Fibroblast of gingiva (primary cell): ENCODE measurements at places on chromosomes 7 and 10.

DNA sequence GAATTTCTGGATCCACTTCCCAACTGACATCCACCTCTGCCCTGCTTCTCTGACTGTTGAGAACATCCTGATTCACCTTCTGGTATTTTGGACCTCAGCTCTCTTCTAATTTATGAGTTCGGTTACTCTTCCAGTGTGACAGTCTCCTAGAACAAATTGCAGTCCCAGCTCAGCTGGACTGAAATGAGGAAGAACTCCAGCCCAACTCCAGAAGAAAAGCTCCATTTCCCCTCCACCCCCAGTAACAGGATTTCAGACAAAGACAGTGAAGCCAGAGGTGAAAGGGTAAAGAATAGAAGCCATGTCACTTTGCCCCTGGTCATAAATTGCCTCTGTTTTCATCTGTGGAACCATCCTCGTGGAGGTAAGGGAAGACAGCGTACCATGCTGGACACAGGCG, 26.2 kb upstream of the INHBA start:
- no peak for DNase-seq

DNA sequence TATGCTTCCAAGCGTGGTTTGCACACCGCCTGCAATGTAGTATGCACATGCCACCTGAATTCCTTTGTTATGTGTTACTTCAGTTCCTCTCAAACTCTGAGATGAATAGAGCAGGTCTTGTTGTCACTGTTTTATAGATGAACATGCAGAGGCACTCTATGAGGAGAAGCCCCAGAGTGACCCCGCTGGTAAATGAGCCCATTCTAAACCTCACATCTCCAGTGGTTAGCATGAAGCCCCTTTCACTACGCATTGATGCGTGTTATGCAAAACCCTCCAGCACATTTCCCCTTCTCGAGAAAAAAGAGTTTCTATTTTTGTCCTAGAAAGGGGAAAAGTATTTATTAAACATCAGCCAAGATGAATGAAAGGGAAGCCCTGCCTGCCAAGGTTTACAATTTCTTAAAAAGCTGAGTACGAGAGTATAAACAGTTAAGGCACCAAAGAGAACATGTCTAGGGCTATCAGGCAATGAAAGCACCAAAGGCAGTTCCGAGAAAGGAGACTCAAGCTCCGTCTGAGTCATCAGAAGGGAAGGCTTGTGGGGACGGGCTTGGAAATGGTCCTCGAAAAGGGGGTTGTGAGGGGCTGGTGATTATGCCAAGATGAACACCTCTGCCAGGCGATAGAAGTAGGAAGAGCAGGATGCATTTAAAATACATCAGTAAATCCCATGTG, 58.7 kb upstream of the PFKP start:
- no peak for DNase-seq

GRCh38 chr10:26879744-26880143, 19.0 kb upstream of the ABI1 start:
- DNase-seq = no peak

DNA sequence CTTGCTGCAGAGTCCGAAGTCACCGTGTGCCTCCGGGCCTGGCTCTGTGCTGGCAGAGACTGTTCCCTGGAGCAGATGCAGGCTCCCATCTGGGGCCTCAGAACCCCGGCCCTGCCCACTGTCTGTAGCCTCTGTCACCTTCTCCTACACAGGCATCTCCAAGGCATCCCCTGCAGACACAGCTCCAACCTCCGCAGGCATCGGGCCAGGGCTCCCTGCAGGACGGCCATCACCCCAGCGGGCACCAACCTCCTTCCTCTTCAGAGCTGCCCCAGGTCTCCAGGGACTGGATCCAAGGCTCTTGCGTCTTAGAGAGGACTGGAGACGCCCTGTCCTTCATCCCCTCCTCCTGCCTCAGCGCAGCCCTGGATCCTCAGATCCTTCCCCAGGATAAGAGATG, 69.9 kb upstream of the MYL10 start:
- no peak for DNase-seq

- DNase-seq = no peak
Measured at GRCh38 chr10:34633374-34633773, 181.7 kb downstream of the PARD3 start.

DNA sequence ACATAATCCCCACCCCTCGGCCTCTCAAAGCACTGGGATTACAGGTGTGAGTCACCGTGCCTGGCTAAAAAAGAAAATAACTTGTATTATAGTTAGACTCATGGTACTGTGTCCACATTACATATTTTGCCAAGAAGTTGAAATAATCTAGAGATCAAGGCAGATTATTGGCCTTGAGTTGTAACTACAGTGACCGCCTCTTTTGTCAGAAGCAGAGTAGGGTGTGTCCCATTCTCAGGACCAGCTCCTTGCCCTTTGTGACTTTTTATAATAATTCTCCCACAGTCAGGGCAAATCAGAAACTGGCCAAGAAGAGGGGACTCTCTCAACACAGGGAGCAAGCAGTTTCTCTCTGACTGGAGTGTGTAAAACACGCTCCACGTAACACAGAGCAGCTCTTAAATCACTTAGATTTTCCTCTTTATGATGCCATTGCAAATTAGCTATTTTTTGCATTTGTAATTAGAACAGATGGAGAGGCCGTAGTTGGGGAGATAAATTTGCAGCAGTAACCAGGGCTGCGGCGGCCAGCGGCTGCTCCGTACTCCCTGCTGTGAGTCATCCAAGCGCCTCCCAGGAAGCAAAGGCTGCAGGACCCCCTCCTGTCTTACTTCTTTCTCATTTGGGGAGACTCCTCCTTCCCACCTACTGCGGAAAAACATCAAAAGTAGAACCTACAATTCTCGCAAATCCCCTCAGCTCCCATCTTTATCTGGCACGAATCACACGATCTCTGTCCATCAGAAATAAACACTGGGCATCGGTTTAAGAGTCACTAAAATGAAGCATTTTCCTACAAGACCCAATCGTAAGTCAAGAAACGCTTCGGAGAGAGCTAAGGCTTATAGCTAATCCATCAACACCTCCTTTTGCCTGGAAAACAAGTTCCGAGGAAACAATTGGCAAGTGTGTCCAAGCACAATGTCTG, 32.1 kb upstream of the MSRB2 start:
- DNase-seq = no peak

DNA sequence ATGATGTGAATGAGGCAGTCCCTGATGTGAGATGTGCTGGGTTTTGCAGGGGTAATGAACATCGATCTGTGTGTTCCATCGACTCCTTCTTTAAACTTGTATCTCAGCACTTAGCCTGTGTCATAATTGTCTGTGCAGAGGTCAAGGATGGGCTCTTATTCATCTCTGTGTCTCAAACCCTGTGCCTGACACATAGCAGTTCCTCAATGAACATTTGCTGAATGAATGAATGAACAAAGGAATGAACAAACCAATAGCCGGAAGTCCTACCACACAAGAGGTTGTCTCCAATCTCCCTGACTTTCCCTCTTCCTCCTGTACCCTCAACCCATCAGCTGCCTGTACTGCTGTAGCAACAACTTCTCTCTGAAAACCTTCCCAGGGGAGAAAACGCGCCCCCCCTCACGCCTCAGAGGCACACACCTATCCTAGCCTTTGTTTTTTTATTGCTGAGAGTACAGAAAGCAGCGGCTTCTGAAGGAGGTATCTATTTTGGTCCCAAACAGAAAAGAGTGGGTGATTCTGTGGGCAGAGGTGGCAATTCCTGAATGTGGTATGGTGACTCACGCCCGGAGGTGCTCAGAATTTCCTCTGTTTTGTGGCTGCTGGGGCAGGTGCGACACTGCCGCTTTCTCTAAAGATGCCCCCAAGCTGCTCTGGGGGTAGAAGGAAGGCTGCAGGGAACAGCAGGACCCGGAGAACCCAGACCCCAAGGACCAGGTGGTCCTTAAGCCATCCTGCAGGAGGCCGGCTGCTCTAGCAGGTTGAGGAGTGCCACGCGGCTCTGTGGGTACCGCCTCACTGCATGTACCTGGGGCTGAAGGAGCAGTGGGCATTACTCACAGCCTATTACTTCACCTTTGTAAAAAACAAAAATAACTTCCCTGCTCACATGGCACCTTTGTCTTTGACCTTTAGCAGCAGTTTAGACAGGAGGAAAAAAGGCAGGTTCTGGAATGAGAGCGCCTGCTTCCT, 9.6 kb downstream of the IL2RA start:
- no peak for DNase-seq

- peak; percentile 74 for DNase-seq
Measured at GRCh38 chr7:79692015-79692414, 238.5 kb upstream of the MAGI2 start.

DNA sequence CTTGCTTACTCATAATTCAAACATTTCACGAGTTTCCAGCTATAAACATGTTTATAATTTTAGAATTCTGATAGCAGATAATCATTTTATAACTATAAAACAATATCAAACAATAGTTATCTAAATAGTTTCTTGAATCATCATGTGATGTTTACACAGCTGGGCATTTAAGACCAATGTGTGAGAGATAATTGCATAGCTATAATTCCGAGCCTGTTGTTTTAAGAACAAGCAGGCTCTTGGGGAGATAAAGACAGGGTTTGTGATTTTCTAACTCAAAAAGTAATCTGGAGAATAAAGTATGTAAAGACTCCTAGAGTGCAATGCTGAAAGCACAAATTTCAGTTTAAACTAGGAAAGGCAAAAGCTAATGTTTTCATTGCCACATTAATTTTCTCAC, 331.2 kb downstream of the LRRTM3 start:
- no peak for DNase-seq

DNA sequence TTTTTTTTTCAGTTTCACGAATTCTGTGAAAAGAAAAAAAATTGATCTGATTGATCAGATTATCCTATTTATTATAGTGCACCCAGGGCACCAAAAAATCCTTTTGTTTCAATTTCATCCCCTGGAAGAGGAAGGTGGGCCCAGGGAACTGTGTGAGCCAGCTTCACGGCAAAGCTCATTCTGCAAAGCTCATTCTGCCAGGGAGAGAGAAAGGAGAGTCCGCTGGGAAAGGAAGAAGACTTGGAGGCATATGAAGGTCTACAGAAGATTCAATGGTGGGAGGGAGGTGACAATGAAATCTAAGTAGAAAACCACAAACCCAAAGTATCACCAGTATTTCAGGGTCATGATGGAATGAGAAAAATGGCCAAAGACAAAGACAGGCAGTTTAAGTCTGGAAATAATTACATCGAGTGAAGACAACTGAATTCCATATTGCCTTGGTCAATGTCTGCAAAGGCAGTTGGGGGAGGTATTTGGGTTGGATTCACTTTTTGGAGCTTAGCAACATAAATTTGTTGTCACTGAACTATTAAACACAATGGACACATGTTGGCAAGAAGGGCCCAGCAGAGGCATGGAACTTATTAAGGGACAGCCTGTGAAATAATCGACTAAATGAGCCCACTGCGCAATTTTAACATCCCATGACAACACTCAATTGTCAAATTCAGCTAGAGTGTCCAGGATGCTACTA, 587.8 kb upstream of the MKI67 start:
- DNase-seq = no peak

GRCh38 chr10:87640043-87640442, 19.6 kb upstream of the PAPSS2 start:
- DNase-seq = no peak

DNA sequence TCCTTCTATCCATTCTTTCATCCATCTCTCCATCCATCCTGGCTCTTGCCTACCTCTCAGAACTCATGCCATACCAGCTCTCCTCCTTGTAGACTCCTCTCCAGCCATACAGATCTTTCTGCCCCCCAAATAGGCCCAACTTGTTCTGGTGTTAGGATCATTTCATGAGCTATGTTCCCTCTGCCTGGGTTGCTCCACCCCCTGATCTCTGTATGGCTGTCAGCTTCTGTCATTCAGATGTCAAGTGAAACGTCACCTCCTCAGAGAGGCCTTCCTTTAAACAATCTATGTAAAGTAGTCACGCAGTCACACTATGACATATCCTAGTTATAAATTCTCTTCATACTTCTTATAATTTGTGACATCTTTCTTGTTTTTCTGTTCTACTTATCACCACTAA, 42.3 kb upstream of the PNLIPRP3 start:
- no peak for DNase-seq

- DNase-seq = no peak
Measured at GRCh38 chr7:89283302-89283701, 487.8 kb upstream of the TEX47 start.

- DNase-seq = peak; percentile 80
Measured at GRCh38 chr10:70673043-70673928, 980 bp downstream of the ADAMTS14 start.

DNA sequence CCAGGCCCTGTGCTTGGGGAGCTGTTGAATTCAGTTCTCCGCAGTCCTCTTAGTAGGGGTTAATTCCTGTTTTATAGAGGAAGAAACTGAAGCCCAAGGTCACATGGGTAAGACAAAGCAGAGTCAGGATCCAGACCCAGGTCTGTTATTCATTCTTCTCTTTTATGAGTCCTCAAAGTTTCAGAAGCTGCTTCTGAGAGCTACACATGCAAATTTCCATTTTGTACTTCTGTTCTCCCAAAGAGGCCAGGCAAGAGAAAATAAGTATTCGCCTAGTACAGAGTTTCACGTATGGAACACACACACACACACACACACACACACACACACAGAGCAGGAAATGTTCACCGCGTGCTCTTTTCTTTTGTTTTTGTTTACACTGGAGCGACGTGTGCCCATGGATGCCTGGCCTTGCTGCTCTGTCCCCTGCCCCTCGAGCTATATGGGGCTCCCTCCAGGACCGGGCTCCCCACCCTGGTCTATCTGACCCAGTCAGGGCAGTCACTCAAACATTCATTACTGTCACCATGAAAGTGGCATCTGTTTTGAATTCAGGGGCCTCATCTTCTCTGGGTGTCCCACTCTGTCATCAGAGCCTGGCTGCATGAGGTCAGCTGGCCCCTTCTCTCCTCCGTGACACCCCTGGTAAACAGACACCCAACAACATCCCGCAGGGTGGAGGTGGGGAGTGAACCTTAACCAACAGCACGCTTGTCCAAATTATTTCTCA, 84.4 kb downstream of the TNS3 start:
- no peak for DNase-seq

DNA sequence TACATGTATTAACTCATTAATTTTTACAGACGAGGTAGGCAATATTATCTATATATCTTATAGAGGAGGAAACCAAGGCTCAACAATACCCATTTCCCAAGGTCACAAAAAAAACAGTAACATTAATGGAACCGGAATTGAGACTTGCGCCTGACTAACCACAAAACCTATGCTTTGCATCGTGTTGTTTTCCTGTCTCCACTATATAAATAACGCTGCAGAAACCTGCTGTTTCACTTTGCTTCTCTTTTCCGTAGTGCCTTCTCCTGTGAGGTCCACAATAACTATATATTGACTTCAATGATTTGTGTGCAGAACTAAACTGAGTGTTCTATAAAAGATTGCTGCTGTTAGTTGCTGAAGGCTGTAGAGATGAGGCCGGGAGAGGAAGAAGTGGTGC, 97.7 kb upstream of the RPA3 start:
- DNase-seq = no peak

DNA sequence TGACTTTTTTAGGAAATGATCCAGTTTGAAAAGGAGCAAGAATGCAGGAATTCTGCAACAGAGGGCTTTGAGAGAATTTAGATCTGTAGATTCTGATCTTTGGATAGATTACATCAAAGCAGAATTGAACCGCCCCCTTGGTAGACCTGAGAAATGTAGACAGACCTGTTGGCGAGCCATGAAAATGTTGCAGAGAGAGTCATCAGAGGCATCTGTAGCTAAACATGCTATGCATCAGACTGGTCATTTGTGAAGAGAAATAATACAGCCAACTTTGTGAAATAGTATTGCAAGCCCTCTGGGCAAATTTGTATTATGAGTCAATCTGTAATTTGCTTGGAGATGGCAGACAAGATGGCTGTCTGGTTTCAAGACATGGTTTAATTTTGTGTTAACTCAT, 4.3 kb upstream of the C1GALT1 start:
- peak; percentile 22 for DNase-seq
